Cerebellar nuclear complex (tissue), 1 donor: ENCODE measurements at places on chromosomes 1 and 21.

GRCh38 chr1:51744506-51745303 is 127.8 kb downstream of the OSBPL9 start:
- no peak for DNase-seq

DNA sequence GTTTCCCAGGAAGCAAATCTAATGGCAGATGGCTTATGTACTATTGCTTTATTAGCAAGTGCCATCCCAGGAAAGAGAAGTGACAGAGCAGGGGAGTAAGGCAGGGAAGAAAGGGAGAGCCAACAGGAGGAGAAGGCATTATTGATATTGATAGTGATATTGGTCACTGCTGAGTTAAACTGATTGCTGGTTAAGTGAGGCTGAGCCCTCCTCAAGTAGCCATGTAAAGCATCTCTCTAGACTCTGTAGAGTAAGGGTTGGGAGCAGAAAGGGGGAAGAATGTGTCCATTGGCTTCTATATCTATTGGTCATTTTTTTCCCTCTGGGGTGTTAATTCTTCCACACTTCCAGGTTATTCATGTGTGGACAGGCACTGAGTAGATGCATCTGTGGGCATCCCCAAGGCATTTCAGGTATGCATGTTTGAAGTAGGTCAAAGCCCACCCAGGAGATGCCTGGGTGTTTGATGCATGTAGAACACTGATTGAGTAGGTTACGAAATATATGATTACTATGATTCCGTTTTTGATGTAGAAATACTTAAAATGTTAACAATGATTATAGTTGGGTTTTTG is 290.5 kb upstream of the DPYD start:
- no peak for DNase-seq

- DNase-seq, result peak; percentile 11
Measured at GRCh38 chr1:174367892-174368291, 79.9 kb upstream of the GPR52 start.

- no peak for DNase-seq
Measured at GRCh38 chr1:185680453-185680852, 53.7 kb upstream of the HMCN1 start.

- no peak for DNase-seq
Measured at GRCh38 chr1:29284286-29284960, 48.1 kb downstream of the PTPRU start.

DNA sequence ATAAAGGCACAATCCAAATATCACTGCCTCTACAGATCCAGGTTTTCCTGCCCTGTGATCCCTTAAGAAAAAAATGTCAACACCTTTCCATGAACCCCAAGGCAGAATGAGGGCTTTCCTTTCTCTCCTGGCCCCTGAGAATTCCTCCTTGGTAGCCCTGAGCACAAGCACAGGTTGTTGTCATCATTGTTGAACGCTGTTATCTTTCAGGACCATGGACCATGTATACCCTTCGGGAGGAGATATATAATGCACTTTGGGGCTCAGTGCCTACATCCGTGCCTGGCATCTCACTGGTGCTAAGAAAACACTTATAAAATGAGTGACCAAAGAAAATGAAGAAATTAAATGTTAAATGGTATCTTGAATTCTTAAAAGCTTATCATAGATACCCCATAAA is 296.2 kb downstream of the SETD4 start:
- no peak for DNase-seq

DNA sequence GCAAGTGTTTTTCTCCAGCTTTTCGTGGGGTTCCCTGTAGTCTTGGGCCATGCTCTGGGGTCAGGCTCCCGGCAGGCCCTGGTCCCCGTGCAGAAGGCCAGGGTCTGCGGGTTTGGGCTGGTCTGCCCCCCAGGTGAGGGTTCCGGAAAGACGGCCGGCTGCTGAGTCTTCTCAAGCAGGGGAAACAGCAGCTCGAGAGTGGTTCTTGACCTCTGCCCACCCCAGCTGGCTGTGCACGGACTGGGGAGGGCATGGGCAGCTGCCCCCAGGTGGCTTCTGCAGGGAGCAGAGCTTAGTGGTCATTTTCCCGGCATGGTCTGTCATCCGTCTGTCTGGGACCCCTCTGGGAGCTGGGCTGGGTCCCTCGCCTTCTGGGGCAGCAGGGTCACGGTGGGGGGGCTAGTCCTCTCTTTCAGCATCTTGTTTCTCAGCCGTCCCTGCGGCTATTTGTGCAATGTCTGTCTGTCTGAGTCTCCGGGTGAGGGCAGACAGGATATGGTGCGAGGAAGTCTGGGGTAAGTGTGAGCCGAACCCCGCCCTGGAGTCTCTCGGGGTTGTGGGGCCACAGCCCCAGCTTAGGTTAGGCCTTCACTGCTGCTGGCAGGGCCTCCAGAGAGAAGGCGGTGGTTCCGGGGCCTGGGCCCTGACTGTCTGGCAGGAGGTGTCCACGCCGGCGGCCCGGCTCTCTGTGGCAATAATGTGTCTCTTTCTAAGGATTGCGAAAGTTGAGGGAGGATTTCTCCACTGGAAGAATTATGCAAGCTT is 6.1 kb downstream of the SKI start:
- DNase-seq, result no peak

DNA sequence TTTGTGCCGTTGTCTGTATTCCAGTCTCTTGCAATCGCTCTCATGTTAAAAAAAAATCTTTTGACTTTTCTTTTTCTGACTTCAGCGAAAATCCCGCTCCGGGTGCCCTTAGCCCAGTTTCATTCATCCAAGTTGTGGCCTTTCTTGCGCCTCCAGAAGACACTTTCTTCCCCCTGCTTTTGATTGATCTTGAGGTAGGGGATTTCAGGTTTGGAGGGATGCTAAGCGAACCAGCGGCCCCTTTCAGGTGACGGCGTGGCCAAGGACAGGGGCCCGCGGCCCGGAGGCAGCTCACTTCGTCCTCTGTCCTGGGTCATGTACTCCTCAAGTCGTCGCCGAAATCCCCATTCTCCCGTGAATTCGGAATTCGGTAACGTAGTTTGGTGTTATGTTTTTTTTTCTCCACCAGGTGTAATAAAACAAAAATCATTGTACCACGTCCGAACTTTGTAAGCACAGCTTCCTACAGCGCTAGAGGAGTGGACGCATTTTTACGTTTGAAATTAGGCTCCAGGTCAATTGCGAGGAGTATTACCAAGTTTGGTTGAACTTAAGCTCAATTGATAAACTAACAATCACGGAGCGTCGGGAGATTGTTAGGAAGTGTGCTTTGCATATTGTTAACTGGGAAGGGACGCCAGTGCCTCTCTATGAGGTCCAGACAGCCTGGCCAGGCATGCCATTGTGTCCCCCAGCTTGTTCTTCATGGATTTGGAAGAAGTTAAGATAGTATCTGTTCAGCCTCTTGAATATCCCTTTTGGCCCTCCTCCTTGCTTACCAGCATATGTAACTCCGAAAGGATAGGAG is 1.1 kb downstream of the MRPS6 start:
- no peak for DNase-seq

DNA sequence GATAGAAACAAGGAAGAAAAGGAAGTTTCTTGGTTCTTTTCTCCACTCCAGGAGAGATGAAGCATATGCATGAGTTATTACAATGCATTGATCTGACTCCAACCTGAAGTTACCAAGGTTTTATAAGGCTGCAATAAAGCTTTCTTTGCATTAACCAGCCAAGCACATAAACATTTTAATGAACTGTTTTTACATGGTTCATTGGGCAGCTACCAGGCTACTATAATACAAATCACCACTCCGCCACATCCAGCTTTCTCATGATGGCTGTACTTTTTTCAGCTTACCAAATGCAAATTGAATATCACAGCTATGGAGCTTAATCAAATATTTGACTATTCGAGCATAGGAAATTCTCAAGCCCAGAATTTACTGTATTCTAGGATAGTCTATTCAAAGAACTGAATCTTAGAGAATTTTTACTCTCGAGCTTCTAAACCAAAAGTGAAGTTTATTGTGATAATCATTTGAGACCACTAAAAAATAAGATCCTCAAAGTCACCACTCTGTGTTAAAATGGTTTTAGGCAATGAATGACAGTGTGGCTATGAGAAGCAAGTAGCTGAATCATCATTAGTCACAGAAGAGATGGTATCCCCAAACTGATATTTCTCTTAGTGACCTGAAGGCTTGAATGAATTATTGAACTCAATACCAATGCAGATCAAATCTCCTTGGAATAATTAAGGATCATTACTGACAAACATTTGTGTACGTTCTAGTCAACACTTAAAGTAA is 58.6 kb upstream of the ZNF281 start:
- no peak for DNase-seq

GRCh38 chr1:84086189-84086588 is 57.9 kb upstream of the PRKACB start:
- DNase-seq, result no peak

- no peak for DNase-seq
Measured at GRCh38 chr1:66546047-66546810, 12.3 kb downstream of the SGIP1 start.

DNA sequence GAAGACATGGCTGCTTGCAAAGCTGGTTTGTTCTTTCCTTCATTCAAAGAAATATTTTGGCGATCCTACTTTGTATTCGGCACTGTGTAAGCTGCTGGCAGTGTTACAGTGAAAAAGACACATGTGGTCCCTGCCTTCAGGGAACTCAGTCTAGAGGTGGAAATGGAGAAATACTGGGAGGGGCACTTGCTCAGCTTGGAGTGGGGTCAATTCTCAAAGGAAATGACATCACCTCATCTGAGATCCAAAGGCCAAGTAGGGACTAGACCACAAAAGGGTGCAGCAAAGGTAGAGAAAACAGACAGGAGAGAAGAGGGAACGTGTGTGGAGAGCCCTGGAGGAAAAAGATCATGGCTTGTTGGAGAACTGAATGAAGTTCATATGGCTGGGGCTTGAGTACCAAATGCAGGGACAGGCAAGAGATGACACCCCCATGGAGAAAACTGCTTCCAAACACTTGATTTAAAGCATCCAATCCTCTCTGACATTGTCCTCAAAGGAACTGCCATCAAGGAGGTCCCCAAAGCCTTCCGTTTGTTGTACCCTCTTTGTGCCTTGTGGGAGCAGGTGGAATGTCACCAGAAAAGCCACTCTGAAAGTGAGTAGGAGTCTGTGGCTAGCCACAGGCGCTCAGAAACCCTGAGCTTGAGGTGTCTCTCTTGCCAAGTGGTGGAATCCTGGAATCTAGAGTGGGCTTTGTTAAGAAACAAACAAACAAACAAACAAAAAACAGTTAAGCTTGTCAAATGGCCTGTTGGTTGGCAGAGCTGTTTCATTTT is 48.3 kb upstream of the TDRD10 start:
- DNase-seq, result no peak

- no peak for DNase-seq
Measured at GRCh38 chr1:1778663-1779319, 521 bp upstream of the NADK start.

DNA sequence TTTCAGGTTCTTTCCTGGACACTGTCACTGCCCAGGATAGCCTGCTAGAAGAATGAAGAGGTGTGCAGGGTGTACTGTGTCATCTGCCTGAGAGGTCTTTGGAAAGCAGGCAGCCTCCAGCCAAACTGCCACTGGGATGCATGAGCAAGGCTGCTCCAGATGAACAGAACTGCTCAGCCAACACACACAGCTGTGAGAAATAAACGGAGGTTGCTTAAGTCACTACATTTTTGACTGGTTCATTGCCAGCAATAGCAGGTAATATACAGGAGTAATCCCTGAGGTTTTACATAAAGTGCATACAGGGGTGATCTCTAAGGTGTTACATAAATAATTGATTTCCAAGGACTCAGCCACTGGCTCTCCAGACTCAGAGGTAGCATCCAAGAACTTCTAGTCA is 516.9 kb downstream of the BRINP3 start:
- DNase-seq, result no peak

GRCh38 chr21:34889320-34889675 is 159.8 kb downstream of the RUNX1 start:
- DNase-seq, result no peak

DNA sequence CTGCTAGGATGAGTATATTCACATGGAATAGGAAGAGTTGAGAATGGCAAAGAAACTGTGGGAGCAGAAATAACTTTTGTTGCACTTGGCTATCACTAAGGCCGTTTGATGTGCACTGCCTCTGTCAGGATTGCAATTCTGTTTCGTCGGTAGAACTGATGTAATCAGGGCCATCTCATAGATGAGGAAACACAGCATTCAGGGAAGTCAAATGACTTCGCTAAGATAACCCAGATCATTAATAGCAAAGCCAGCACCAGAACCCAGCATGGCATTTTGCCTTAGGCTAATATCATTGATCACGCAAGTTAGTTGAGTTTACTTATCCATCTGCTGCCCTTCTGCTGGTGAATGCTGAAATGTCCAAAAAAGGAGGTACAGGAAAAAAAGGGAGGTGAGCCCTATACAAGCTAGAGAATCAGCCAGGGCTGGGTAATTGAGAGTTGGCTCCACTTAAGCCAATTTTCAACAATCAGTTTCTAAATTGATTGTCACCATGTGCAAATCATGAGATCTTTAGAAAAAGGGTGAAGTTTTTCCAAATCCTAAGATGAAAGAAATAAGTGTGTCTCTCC is 7.6 kb downstream of the RASSF5 start:
- DNase-seq, result no peak

DNA sequence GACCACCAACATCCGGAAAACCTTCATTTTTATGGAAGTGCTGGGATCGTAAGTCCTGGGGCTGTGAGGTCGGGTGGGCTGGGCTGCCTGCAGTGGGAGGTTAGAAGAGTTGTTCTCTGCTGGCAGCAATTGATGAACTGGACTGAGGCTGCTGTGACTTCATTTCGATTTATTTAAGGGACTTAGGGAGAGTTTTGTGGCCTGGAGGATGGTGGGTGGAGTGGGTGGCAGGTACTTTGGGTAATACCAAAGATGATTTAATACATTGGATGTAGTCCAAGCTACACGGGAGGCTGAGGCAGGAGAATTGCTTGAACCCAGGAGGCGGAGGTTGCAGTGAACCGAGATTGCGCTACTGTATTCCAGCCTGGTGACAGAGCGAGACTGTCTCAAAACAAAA is 11.5 kb downstream of the CAMK1G start:
- no peak for DNase-seq

DNA sequence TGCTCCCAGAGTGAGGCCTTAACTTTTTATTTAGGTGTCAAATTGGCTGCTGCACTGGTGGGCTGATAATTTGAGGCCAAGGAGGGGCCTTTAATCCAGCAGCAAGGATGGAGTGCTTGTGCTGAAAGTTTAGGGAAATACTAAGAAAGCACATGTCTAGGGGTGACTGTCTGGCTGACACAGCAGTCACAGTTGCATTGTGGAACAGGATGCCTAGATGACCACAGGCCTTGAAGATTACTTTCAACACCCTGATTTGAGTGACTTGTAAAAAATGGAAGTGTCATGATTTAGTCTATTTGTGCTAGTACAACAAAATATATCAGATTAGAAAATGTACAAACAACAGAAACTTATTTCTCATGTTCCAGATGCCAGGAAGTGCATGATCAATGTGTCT is 57.7 kb downstream of the ZNF697 start:
- no peak for DNase-seq

GRCh38 chr1:235855811-235856429 is 10.8 kb downstream of the LYST start:
- DNase-seq, result no peak

- no peak for DNase-seq
Measured at GRCh38 chr21:43782431-43783097, 6.5 kb upstream of the CSTB start.
